PC-9 (cell line): ENCODE measurements at places on chromosomes 6 and 20. TPM values are rescaled to one million over a fixed set of nuclear protein-coding genes. Genes with fewer than 3 reads are reported as not detected.

Gene SPATA25
- 5.2 and 6.3 TPM in 2 replicates for total RNA-seq

DNA sequence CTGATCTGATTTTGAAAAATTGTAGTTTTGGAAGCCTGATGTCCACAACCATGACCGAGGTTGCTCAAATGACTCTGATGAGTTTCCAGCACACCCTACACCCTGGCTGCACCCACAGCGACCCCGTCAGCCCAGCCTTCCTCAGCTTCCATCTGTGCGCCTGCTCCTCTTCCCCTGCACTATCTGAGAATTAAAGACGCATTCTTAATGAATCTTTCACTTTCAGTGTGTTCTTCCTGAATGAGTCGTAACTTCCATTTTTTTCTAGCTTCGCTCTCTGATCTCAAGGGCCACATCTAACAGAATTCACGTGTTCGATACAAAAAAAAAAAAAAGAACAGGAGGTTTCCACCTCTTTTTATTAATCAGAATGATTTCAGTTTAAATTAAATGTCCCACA lies 21.3 kb upstream of the RREB1 start:
- peak; percentile 5 for DNase-seq

- no peak for DNase-seq
Observed at GRCh38 chr20:45968801-45969711, 2.9 kb downstream of the ZNF335 start.

- no peak for DNase-seq
Observed at GRCh38 chr20:57023007-57023406, 243.4 kb downstream of the BMP7 start.
